Right lobe of liver (tissue), 6 donors: ENCODE measurements at places on chromosomes 2 and 18. TPM values are rescaled to one million over a fixed set of nuclear protein-coding genes. Genes with fewer than 3 reads are reported as not detected.

Gene DLGAP1
- total RNA-seq, result not detected

Gene MBD1
- total RNA-seq, result 31.5 TPM

Gene SCN7A
- total RNA-seq, result 1.6 TPM

Gene RALBP1
- total RNA-seq, result 35.9 TPM

Gene ALPI
- not detected for total RNA-seq

Gene CTAGE1
- total RNA-seq, result not detected

Gene ADRA2B
- 3.4 TPM for total RNA-seq

Gene RFTN2
- 1.0 TPM for total RNA-seq

Gene LTBP1
- 13.4 TPM for total RNA-seq

Gene KHK
- total RNA-seq, result 251 TPM

Gene LOXL3
- 3.0 TPM for total RNA-seq

Gene SCN3A
- total RNA-seq, result 0.02 TPM

Gene PSTPIP2
- total RNA-seq, result 4.0 TPM

Gene YES1
- 37.6 TPM for total RNA-seq

Gene EVX2
- not detected for total RNA-seq

Gene REG3A
- not detected for total RNA-seq

Gene METAP1D
- total RNA-seq, result 2.4 TPM

Gene C1QL2
- not detected for total RNA-seq

Gene CAPN13
- total RNA-seq, result 0.09 TPM

Gene ADD2
- 0.27 TPM for total RNA-seq

Gene DSG1
- total RNA-seq, result 0.43 TPM

Gene CHRNG
- not detected for total RNA-seq

Gene COL5A2
- total RNA-seq, result 6.2 TPM

Gene RAB17
- total RNA-seq, result 106 TPM

Gene SP110
- total RNA-seq, result 9.2 TPM

Gene SOCS6
- total RNA-seq, result 13.1 TPM

Gene IL36A
- total RNA-seq, result not detected

Gene AFF3
- total RNA-seq, result 6.2 TPM

Gene DSC2
- total RNA-seq, result 8.0 TPM

Gene TOGARAM2
- total RNA-seq, result 0.17 TPM

Gene SPAST
- total RNA-seq, result 9.1 TPM

Gene SH3YL1
- total RNA-seq, result 8.6 TPM

Gene FEV
- not detected for total RNA-seq

Gene LYPD6
- 0.09 TPM for total RNA-seq

Gene ADAM23
- under 0.01 TPM for total RNA-seq

Gene DDX1
- total RNA-seq, result 29.7 TPM

Gene MAP3K19
- total RNA-seq, result not detected

Gene HOXD12
- total RNA-seq, result not detected

Gene LCT
- not detected for total RNA-seq

Gene DSC3
- total RNA-seq, result 0.07 TPM

Gene MYL12B
- 281 TPM for total RNA-seq

Gene LONRF2
- total RNA-seq, result 0.51 TPM

Gene TRABD2A
- 0.20 TPM for total RNA-seq

Gene FBXO15
- not detected for total RNA-seq

Gene DAW1
- not detected for total RNA-seq

Gene CNTNAP5
- not detected for total RNA-seq

Gene SCRN3
- 14.1 TPM for total RNA-seq

Gene AKAIN1
- not detected for total RNA-seq

Gene RGPD3
- total RNA-seq, result 0.16 TPM

Gene SERPINB5
- total RNA-seq, result not detected

Gene PLEKHH2
- 1.3 TPM for total RNA-seq

Gene STARD6
- not detected for total RNA-seq

Gene IL36RN
- not detected for total RNA-seq

Gene TNS1
- 86.7 TPM for total RNA-seq

Gene ITGA6
- 19.5 TPM for total RNA-seq

Gene DSG2
- 9.8 TPM for total RNA-seq

Gene PTRHD1
- 10.1 TPM for total RNA-seq

Gene STON1
- total RNA-seq, result 1.7 TPM
